ENCODE measurements at places on chromosomes 4 and X. TPM values are rescaled to one million over a fixed set of nuclear protein-coding genes. Genes with fewer than 3 reads are reported as not detected.

The CSAG1 gene
- total RNA-seq = not detected

- H3K4me3 ChIP-seq = no peak overlapping the region
- H3K4me1 ChIP-seq = no peaks in the 10 kb centered on the region
- DNase-seq = no peak
- H3K27ac ChIP-seq = no peak overlapping the region
Measured at GRCh38 chr4:181792641-181793040, 450.6 kb upstream of the TENM3 start.

DNA sequence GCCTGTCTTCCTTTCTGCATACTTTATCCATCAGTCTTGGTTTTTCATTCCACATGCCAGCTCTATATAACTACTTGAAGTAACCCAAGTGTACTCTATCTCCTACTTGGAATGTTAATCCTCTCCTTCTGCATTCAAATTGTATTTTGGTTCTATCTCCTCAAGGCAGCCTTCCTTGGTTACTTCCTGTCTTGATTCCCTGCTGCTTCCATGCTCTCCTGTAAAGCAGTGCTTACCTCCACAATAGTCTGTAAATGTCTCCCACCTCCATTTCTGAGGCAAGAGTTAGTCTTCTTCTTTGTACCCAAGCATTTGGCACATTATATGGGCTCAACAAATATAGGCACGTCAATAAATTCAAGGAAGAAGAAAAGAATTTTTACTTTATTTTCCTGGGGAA is 298.4 kb downstream of the ARHGAP24 start:
- no peaks in the 10 kb centered on the region for H3K36me3 ChIP-seq
- no peak overlapping the region for H3K27ac ChIP-seq
- DNase-seq = no peak
- H3K4me3 ChIP-seq = no peak overlapping the region

The TMEM35A gene
- total RNA-seq = not detected

The WNK3 gene
- total RNA-seq = 0.29 TPM

DNA sequence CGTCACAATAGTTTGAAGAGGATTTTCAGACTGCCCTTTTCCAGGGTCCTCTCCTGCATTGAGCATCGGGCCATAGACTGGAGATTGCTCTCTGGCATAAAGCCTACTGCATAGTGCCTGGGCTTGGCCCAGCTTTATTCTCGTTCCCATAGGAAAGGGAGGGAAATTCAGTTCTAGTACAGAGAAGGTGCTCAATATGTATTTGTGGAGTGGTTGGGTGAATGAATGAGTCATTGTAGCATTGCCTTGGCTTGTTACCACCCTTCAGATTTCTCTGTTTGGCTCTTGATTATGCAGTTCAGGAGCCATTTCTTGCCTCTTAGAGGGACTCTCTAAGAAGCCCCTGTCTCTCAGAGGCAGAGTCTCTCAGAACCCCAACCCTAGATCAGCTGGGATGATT is 2.6 kb downstream of the TMEM35A start:
- no peaks in the 10 kb centered on the region for H3K4me1 ChIP-seq
- no peak overlapping the region for H3K4me3 ChIP-seq
- H3K27ac ChIP-seq = no peak overlapping the region
- DNase-seq = no peak

GRCh38 chrX:64427787-64428186 is 32.5 kb upstream of the MTMR8 start:
- no peak overlapping the region for H3K4me3 ChIP-seq
- H3K27ac ChIP-seq = no peak overlapping the region
- no peaks in the 10 kb centered on the region for H3K27me3 ChIP-seq
- no peak for DNase-seq
- H3K36me3 ChIP-seq = no peaks in the 10 kb centered on the region
- H3K4me1 ChIP-seq = no peaks in the 10 kb centered on the region

GRCh38 chr4:142238589-142238988 is 602.2 kb downstream of the IL15 start:
- H3K27me3 ChIP-seq = no peaks in the 10 kb centered on the region
- DNase-seq = no peak
- H3K4me3 ChIP-seq = no peak overlapping the region
- H3K27ac ChIP-seq = no peak overlapping the region
- no peaks in the 10 kb centered on the region for H3K36me3 ChIP-seq
- no peaks in the 10 kb centered on the region for H3K4me1 ChIP-seq

DNA sequence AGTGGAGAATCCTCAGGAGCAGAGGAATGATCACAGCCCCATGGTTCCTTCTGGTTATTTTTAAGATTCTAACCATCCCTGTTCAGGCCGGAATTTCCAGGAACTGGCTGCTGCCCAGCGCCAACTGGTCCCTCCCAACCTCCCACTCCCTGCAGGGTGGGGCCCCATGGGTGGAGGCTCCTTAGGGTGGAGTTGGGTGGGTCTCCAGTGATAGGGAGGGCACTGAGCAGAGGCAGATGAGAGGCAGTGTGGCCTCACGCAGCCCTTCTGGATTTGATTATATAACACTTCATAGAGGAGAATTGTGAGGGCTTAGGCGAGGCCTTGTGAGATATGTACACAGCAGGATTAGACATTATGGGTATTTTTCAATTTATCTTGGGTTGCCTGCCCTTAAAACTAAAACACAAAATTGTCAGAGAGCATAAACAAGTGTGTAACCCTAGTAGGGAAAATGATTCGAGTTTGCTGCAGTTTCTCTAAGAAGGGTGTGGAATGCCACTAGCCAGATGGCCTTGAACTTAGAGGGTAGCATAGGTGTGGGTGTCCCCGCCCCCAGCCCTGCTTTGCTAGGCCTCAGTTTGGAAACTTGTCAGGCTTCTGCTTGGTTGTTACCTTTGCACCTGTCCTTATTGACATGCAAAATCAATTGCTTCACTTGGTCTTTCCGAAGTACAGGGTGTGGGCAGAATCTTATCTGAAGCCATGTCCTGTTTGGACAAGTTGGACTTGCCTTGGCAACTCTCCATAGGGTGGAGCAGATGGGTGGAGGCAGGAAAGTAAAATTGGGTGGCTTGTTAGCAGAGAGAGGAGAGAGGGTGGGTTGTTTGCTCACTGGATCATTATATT is 9.4 kb downstream of the KLF3 start:
- H3K4me1 ChIP-seq = peaks cover 70% of the 10 kb centered on the region
- H3K27me3 ChIP-seq = no peaks in the 10 kb centered on the region
- no peak overlapping the region for H3K4me3 ChIP-seq
- no peak for DNase-seq
- peak overlapping the region; percentile 72 for H3K27ac ChIP-seq
- H3K36me3 ChIP-seq = no peaks in the 10 kb centered on the region

The MSX1 gene
- total RNA-seq = not detected

Data from T-cell (primary cell).